Ascending aorta (tissue), 2 donors: ENCODE measurements at places on chromosomes 16 and 17.

- H3K4me3 ChIP-seq, result no peak overlapping the region
- no peak overlapping the region for H3K27ac ChIP-seq
Observed at GRCh38 chr16:49354101-49354500, 19.5 kb upstream of the C16orf78 start.

- peak overlapping the region; percentile 93 for H3K27ac ChIP-seq
- H3K4me1 ChIP-seq, result no peaks in the 10 kb centered on the region
- peaks cover 9% of the 10 kb centered on the region for H3K36me3 ChIP-seq
- H3K27me3 ChIP-seq, result no peaks in the 10 kb centered on the region
- no peak for DNase-seq
Observed at GRCh38 chr16:77191259-77191969, 424 bp downstream of the MON1B start.

GRCh38 chr17:79929257-79930061 lies 90.2 kb upstream of the CBX4 start:
- H3K36me3 ChIP-seq, result no peaks in the 10 kb centered on the region
- H3K27me3 ChIP-seq, result peaks cover 8% of the 10 kb centered on the region
- no peak for DNase-seq
- no peak overlapping the region for H3K27ac ChIP-seq

- H3K4me3 ChIP-seq, result no peak overlapping the region
- no peak overlapping the region for H3K27ac ChIP-seq
- H3K36me3 ChIP-seq, result peaks cover 13% of the 10 kb centered on the region
- no peaks in the 10 kb centered on the region for H3K27me3 ChIP-seq
Observed at GRCh38 chr17:68033636-68034451, 1.7 kb upstream of the KPNA2 start.

GRCh38 chr17:35799942-35800341 lies 4.5 kb upstream of the MMP28 start:
- peak overlapping the region; percentile 18 for H3K27ac ChIP-seq
- peak; percentile 83 for DNase-seq
- peaks cover 4% of the 10 kb centered on the region for H3K4me1 ChIP-seq

DNA sequence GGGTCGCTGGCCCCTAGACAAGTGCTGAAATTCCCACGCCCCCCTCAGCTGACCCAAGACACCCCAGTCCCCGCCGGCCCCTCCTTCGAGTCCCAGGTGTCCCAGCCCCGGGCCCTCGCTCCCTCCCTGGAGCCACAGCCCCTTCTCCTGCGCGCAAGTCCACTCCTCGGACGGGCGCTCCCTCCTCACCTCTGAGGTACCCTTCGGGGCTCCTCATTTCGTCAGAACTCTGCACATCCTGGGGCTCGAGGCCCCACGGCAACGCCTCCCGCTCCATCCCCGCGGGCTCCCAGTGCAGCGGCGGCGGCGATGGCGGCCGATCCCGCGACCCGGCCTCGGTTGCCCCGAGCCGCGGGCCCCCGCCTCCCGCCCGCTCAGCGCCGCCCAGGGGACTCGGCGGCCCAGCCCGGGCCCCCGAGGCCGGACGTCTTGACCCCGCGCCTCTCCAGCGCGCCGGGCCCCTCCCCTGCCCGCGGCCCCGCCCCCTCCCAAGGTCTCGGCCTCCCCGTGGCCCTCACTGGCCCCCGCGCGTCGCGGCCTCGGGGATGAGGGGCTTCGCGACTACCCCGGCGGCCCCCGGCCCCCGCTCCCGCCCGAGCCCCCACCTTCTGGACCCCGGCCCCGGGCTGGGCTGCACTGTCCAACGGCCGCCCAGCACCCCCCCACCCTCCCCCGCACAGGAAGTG lies at the start of gene ZNF768:
TSS of gene ZNF768 (minus strand) at position 430 of the 686 bp plus-strand sequence. CDS start at position 277, 153 bp downstream.
- no peaks in the 10 kb centered on the region for H3K27me3 ChIP-seq
- no peaks in the 10 kb centered on the region for H3K4me1 ChIP-seq
- H3K27ac ChIP-seq, result peak within 1 kb of the TSS; percentile 96
- H3K36me3 ChIP-seq, result peaks cover 15% of the 10 kb centered on the region
- DNase-seq, result no peak

- H3K27ac ChIP-seq, result no peak overlapping the region
- no peak overlapping the region for H3K4me3 ChIP-seq
- no peaks in the 10 kb centered on the region for H3K4me1 ChIP-seq
- no peak for DNase-seq
Observed at GRCh38 chr17:66416207-66416940, 114.0 kb downstream of the PRKCA start.

DNA sequence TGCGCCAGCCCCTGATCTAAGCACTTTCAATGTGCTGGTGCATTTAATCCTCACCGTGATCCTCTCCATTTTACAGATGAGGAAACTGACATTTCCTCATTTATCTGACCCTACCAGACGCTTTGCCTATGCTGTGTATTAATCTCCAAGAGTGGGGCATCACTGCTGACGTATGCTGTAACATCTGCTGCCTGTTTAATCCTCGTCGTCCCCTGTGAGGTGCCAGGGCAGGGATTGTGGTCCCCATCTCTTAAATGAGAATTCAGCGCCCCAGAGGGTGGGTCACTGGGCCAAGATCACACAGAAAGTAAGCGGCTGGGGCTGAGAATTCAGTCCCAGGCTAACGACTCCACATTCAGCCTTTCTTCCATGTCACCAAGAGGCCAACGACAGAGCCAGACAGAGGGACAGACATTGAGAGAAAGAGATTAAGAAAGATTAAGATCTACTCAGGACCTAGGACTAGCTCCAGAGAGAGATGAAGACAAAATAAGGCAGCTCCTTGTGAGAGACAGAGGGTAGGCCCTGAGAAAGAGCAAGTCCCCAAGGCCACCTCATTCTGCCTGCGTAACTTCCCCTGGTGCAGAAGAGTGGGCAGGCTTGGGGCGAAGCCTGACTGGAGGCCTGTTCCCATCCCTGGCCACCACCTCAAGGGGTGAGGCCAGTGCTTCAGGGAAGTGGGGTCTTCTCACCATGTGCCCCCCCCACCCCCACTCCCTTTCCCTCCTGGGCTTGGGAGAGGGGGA lies 13.5 kb downstream of the CACNA1G start:
- no peaks in the 10 kb centered on the region for H3K4me1 ChIP-seq
- no peak overlapping the region for H3K4me3 ChIP-seq
- no peak for DNase-seq
- H3K27ac ChIP-seq, result no peak overlapping the region
- no peaks in the 10 kb centered on the region for H3K36me3 ChIP-seq

- no peaks in the 10 kb centered on the region for H3K4me1 ChIP-seq
- no peak overlapping the region for H3K27ac ChIP-seq
- H3K27me3 ChIP-seq, result no peaks in the 10 kb centered on the region
Observed at GRCh38 chr16:87531418-87531817, 38.6 kb upstream of the ZCCHC14 start.

GRCh38 chr17:61837175-61838051 lies 25.9 kb downstream of the BRIP1 start:
- DNase-seq, result no peak
- no peak overlapping the region for H3K27ac ChIP-seq
- no peaks in the 10 kb centered on the region for H3K36me3 ChIP-seq
- no peaks in the 10 kb centered on the region for H3K4me1 ChIP-seq
- no peak overlapping the region for H3K4me3 ChIP-seq

GRCh38 chr16:74829637-74830036 lies 55.0 kb upstream of the FA2H start:
- no peak overlapping the region for H3K4me3 ChIP-seq
- no peaks in the 10 kb centered on the region for H3K36me3 ChIP-seq
- no peak for DNase-seq
- no peaks in the 10 kb centered on the region for H3K4me1 ChIP-seq
- H3K27me3 ChIP-seq, result no peaks in the 10 kb centered on the region

DNA sequence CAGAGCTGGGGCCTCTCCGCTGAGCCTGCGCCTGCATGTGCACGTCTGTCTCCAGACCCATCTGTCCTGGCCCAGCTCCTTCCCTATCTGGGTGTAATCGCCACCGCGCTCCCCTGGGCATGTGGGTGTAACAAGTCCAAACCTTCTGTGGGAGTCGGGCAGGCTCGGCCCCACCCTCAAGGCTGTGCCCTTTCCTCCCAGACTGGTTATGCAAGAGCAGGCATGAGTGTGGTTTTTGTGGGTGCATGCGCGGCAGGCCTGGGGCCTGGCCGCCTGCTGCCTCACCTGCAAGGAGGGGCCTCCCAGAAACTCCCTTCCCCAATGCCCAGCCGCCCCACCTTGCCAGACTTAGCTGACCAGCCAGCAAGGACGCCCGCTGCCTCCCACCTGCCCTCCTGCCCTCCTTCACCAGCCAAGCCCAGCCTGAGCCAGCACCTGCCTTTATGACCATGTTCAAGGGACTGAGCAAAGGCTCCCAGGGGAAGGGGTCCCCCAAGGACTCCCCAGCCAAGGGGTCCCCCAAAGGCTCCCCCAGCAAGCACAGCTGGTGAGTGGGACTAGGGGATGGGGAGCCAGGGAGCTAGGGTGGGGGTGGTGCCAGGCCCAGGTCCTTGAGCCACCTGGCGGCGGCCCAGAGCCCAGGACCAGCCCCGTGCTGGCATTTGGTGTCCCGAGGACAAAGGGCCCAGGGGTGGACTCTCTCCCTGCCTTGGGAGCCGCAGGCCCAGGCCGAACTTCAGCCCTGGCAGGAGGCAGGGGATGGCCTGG lies at the start of gene EVPLL:
TSS of gene EVPLL (plus strand) at position 342 of the 768 bp plus-strand sequence. CDS start 3,160 bp downstream, outside the sequence.
- H3K27me3 ChIP-seq, result no peaks in the 10 kb centered on the region
- H3K4me3 ChIP-seq, result no peak within 1 kb of the TSS
- DNase-seq, result no peak
- H3K27ac ChIP-seq, result no peak within 1 kb of the TSS
- no peaks in the 10 kb centered on the region for H3K4me1 ChIP-seq

DNA sequence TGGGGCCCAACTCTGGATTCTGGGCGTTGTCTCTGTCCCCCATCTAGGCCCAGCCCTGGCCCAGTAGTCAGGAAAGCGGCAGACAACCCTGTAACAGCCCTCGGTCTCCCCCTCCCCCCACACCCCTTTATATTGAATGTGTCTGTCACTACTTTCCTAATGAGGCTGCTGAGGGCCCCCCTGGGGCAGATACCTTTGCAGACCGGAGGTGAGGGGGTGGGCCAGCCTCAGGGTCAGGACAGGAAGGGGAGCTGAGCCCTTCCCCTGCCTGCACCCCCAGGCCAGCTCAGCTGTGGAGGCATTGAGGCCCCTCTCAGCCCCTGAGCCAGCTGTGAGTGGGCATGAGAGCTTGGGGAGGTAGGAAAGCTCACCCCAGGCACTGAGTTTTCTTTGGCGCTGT lies 17.1 kb downstream of the RAI1 start:
- no peak overlapping the region for H3K4me3 ChIP-seq
- no peak for DNase-seq
- no peaks in the 10 kb centered on the region for H3K27me3 ChIP-seq
- peaks cover 6% of the 10 kb centered on the region for H3K4me1 ChIP-seq
- H3K27ac ChIP-seq, result peak overlapping the region; percentile 50

DNA sequence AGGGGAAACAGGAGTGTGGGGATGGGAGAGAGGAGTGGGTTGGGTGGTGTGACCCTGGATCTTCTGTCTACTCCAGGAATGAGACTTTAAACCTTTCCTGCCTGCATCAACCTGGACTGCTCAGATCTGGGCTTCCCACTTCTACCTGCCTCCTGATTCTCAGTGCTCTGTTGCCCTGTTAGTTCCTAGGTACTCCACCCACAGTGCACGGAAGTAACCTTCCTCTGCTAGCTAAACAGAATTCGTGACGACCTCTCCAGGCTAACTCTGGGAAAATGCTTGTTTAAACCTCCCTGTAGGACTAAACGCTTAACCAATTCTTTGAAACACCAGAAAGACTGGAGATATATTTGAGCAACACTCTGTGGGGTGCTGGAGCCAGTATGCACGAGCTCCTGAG lies 83.4 kb upstream of the CLEC3A start:
- no peaks in the 10 kb centered on the region for H3K27me3 ChIP-seq
- DNase-seq, result no peak
- H3K36me3 ChIP-seq, result no peaks in the 10 kb centered on the region
- peaks cover 11% of the 10 kb centered on the region for H3K4me1 ChIP-seq

- H3K27me3 ChIP-seq, result no peaks in the 10 kb centered on the region
- peaks cover 26% of the 10 kb centered on the region for H3K4me1 ChIP-seq
- DNase-seq, result no peak
- H3K27ac ChIP-seq, result no peak overlapping the region
- H3K4me3 ChIP-seq, result peak overlapping the region; percentile 90
Observed at GRCh38 chr16:1960665-1961630, 1.6 kb downstream of the NDUFB10 start.
